Stimulated activated CD4-positive, alpha-beta T cell treated with anti-CD3 and anti-CD28 coated beads, TNF-alpha, amount 100 ng/mL, for 24 hours (primary cell): ENCODE measurements at places on chromosomes 2 and 18.

DNA sequence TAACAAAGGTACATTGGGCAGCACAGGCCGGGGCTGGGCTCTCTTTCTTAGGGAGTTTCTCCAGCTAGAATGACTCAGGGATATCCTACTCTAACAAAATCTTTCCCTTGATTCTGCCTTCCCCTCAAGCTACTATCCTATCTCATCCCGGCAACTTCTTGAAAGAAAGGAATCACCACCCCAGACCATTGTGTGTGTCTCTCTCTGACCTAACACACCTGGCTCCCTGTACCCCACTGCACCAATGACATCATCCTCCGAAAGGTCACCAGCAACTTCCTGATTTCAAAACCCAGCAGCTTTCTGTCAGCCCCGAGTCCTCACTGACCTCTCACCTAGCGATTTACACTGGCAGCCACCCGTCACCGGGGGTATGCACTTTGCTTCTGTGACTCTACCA is 72.1 kb upstream of the MAP4K4 start:
- no peak for DNase-seq

DNA sequence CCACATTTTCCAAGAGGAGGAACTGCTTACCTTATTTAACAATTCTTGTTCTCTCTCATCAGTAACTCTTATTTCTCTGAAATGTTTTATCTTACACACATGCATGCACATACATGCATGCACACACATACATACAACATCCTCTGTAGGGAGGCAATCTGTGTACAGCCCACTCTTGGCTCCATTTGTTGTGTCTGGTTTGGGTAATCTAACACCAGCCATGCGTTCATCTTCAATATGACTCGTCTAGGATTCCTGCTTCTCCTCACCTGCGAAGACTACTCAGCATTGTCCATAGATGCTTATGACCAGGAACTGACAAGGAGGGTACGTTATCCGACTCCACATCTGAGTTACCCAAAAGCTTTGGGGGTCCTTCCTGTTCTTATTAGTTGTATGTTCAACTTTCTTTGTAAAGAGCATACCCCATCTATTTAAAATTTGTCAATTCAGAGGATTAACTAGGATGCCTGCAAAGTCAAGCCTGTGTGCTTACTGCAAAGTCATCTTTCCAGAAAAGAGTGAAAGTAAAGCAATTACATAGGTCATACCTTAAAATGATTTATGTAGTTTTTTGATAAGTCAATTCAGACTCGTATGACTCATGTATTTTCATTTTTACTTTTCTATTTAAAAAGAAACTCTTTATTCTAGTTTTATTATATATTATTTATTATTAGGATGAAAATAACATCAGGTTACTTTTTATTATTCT is 18.2 kb downstream of the LYPD6B start:
- DNase-seq: no peak

- DNase-seq: no peak
Measured at GRCh38 chr18:21653361-21653760, 41.2 kb downstream of the SNRPD1 start.

DNA sequence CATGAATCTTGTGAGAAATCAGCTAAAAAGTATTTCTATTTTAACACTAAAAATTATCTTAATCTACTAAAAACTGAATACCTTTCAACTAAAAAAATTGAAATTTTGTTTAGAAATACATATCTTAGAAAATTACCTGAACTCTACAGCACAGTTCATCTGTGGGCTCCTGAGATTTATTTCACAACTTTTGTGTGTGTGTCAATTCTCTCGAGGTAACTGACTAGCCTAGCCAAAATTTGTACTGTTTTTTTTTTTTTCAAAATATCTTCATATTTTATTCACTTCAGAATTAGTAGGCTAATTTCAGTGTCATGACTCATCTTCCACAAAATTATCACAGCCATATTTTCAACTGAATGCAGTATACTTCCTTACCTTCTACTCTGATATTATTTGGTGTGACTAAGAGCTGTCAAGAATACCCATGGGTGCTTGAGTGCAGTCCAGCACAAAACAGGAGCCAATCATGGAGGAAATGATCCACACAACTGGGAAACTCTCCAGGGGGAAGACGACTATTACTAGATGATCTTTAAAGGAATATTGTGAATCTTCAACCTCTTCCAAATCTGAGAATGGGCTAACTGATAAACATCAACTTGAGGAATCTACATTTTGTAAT is 174.6 kb downstream of the ZNF385B start:
- DNase-seq: no peak

GRCh38 chr18:44579028-44579702 is 101.5 kb upstream of the SETBP1 start:
- DNase-seq: no peak

DNA sequence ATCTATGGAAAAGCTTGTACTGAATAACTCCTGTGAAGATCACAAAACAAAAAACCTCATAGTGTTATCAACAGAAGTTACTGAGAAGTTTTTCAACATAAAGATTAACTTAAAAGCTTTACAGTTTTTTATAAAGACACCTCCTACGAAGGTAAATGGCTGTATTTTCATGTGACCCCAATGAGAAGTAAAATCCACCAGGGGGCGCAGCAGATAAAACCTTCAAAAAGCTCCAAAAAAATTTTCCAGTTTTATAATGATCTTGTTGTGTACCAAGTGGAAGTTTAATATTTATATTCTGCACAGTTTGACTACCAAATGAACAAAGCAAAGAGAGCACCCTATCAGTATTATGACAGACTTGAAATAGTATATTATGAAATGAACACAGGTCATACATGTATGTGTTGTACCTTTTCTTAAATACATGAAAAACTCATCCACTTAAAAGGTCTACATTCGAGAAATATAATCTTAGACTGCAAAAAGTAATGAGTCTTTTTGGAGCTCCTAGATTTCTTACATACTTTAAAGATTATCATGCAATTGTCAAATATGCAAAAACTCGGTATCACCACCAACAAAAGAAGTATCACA is 38.5 kb downstream of the PNO1 start:
- DNase-seq: no peak

DNA sequence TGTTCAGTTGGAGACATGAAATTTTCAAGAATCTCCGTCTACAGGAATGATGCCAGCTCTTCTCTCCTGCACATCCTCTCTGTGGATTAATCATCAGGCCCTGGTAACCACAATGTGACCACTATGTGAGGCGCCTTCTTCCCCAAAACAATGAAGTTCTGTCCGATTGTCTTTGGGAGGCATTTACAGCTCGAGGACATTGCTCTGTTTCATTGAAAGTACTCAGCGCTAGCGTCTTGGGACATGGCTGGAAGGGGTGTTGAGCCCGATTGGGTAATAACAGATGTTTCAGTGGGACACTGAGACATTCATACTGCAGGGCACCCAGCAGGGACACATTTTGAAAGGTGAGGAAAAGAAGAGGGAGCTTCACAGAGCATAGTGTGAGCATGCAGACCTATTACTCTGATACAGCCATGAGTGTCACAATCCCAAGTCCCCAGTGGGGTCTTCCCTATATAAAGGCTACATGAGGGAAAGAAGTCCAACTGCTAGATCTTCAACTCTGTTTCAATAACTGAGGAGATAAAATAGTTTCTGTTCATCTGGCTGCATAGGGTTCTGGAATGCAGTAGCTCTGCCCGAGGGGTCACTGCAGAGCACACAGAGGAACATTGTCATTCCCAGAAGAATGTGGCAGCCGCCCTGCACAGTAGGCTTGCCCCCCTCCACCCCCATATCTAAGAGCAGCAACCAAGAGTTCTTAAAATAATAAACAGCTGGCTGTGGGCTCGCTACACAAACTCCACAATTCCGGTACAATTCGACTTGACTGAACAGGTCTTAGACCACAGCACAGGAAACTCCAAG is 237.3 kb downstream of the OSR1 start:
- DNase-seq: no peak

DNA sequence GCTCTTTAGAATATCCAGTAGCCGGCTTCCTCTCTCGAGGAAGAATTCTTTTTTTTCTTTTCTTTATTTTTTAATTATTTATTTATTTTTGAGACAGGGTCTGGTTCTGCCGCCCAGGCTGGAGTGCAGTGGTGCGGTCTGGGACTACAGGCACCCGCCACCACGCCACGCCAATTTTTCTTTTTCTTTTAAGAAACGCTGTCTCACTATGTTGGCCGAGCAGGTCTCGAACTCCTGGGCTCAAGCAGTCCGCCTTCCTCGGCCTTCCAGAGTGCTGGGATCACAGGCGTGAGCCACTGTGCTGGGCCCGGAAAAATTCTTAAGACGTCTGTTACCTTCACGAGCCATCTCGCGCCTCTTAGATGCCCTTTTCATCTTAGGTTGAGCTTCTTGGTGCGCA is 931 bp upstream of the TMEM131 start:
- DNase-seq: no peak

GRCh38 chr2:85710687-85711577 is 16.8 kb downstream of the GNLY start:
- no peak for DNase-seq

DNA sequence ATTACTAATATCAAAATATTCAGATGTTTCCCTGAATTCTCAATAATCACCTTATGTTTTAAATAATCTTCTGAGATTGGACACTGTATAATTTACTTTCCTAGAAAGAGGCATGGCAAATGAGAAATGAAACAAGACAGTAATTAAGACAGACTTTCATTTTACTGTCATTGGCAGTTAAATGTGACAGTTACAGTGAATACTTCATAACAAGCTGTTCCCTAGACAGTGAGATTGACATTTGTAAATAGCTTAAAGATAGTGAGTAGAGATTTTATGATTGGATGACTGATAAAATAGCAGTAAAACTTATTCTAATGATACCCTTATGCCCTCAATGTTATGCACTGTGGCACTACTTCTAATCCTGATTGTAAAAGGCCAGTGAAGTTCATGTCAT is 524.9 kb upstream of the TMEFF2 start:
- DNase-seq: no peak

GRCh38 chr2:65417509-65418085 is 14.8 kb downstream of the SPRED2 start:
- no peak for DNase-seq

- DNase-seq: peak; percentile 24
Measured at GRCh38 chr18:67359873-67360838, 156.4 kb downstream of the DSEL start.

DNA sequence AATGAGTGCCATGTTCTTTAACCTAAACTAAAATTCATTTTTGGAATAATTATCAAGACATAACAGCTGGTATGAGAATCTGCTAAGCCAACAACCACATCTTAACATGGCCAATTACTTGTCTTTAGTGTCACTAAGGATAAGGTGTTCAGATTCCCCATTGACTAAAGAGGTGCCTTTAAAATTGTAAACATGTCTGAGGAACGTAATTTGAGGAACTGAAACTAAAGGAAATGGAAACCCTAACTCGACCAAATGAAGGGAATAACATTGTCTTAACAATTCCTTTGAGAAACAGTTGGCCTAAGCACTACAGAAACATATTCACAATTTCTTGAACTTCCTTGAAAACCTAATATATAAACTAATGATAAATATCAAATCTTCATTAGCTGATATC is 355.4 kb upstream of the GULP1 start:
- DNase-seq: no peak

DNA sequence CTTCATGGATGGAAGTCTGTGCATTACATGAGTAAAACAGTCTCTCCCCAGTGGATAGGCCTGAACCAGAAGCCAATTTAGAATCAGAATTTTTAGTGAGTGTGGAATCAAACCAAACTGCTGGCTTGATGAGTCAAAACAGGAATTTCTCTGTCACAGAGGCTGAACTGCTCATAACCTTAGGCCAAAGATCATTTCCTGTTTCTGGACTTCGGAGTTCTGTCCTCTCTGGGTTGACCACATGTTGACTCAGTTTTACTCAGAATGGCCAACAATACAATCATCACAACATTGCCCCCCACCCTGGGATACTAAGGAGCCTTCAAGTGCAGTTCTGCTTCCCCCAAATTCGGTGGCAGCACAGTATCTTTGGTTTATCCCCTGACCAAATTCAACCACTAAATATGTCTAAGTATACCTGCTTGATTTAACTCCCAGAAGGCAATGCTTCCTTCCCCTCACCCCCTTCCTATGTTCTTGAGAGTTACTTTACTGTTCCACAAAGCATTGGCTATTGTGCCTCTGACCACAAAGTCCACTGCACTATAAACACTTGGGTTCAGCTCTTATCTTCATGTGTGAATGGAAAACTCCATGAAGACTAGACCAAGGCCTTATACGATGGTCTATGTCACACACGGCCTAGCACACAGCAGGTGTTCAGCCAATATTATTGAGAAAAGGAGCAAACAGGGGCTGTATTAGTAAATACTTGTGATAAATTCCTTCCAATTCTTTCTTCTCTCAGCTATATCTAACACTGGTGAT is 67.8 kb downstream of the NXPH2 start:
- DNase-seq: no peak

DNA sequence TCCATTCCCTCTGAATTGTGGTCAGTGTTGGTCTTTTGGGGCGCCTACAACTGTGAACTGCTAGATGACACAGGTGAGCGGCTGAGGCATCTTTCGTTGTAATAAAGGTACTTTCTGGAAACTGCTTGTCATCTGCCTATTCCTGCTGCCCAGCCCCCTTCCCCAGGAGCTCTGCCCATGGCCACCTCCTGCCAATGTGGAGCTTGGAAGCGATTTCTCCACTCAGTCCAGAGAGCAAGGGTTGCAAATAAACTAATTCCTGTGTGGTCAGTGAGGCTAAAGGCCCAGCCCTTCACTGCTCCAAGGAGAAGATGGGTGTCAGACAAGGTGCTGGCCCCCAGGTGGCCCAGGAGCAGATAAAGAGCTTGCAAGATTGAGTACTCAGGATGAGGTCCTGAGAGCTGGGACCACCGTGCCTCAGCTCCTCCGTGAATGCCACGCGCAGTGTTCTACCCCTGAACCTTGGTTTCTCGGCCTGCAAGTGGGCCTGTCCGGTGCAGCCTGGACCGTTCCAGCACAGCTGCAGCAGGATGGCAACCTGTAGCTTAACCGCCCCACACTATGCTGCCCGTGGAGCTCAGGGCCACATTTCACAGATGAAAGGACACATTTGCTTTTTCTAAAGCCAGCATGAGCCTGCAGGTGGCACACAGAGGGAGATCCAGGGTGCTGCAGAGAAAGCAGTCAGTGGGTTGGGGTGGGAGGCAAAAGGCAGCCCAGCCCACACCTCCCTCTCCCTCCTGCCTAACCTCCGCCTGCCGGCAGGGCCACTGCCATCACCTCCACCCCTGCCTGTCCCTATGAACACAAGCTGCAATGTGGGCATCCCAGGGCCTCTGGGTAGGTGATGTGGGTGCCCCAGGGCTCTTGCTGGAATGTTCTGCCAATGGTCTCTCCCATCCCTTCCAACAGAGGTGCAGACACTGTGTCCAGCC is 78.7 kb upstream of the OTOF start:
- no peak for DNase-seq

DNA sequence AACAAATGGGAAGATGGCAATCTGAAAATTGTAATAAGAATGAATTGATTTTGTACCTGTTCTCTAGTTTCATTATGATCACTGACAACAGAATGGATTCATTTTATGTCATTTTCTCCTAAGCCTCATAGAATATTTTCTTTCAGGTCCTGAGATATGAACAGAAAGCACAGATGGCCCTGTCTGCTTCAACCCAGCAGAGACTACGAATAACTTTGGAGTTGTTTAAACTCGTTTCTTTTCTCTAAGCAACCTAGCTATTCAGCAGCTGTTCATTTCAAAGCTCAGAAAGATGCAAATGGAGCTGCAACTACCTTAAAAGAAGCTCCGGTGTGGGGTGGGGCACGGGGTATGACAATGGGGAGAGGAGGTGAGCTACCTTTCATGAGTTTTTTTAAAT is 124.9 kb downstream of the ALK start:
- DNase-seq: no peak

- no peak for DNase-seq
Measured at GRCh38 chr2:134489732-134490384, 228.9 kb downstream of the TMEM163 start.

- no peak for DNase-seq
Measured at GRCh38 chr18:9885170-9886004, at the start of gene TXNDC2. Gene TXNDC2 (plus strand): TSS chr18:9885973. CDS start chr18:9886681, 708 bp downstream.
